ENCODE measurements at places on chromosomes 7 and 10.
A peak's percentile ranks its signal among the peaks of the same experiment; 100 is the strongest.

DNA sequence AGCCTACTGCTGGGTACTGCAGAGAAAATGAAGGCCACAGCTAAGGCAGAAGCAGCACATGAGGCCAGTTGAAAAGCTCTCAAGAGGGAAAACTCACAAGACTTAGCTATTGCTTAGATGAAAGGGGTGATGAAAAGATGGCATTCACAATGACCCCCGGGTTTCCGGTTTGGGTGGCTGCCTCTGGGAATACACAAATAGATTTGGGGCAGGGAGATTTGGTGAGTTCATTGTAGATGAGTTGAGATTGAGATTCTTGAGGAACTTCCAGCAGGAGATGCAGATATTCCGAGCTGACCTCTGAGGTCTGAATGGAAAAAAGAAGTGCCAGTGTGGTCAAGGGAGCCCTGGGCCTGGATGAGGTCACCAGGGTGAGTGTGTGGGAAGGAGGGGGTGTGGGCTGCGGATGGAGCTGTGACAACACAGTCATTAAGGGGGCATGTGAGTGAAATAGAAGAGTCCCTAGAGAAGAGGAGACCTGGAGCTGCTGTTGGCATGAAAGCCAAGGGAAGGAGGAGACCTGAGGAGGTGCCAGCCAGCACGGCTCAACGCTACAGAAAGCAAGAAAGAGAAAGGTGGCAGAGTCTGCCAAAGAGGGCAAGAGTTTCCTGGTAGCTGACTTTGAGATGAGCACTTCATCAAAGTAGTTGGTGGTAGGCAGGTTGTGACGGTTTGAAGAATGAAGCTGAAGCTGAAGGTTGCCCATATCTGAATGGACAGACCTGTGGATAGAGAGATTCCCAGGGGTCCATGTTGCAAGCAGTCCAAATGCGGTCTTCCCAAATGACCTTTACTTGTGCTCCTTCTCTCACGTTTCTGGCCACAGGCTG lies 43.7 kb downstream of the HIF1AN start:
- H3K27ac ChIP-seq = no peak overlapping the region
- peaks cover 6% of the 10 kb centered on the region for H3K36me3 ChIP-seq
- no peak for DNase-seq
- no peak overlapping the region for H3K4me3 ChIP-seq
- no peaks in the 10 kb centered on the region for H3K4me1 ChIP-seq
- H3K27me3 ChIP-seq = peaks cover 63% of the 10 kb centered on the region

GRCh38 chr7:151769188-151769821 lies 107.6 kb downstream of the PRKAG2 start:
- no peaks in the 10 kb centered on the region for H3K27me3 ChIP-seq
- DNase-seq = no peak
- peak overlapping the region; percentile 92 for H3K4me3 ChIP-seq
- peak overlapping the region; percentile 96 for H3K27ac ChIP-seq
- peaks cover 30% of the 10 kb centered on the region for H3K4me1 ChIP-seq

DNA sequence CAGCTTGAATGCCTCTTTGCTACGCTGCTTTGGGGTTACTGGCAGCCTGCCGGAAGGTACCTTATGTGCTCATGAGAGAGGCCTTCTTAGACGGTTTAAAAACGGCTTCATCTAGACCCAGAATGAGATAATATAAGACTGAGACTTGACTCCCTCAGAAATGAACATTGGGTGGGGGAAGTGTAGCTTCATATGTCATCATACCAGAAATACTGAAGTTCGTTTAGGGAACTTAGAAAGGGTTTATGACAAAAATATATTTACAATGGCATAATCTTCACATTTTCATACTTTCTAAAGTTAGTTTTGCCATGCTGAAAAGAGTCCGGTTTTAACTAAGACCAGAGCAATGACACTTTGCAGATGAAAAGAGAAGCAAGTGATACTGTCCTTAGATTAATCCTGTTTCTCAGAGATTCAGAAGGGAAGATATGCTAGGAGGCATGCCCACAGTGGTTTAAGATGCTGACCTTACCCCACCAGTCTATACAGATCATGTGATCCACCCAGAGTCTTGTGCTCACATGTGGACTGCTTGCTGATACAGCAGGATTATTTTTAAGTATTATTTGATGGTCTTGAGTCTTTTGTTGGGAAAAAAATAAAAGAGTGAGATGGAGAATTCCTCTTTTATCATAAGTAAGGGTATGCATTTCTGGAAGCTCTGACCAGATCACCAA lies 40.8 kb upstream of the HGF start:
- H3K4me1 ChIP-seq = no peaks in the 10 kb centered on the region
- no peak for DNase-seq
- H3K27ac ChIP-seq = no peak overlapping the region

GRCh38 chr7:23746629-23747028 lies 36.6 kb downstream of the STK31 start:
- H3K4me3 ChIP-seq = no peak overlapping the region
- H3K27me3 ChIP-seq = no peaks in the 10 kb centered on the region
- H3K36me3 ChIP-seq = peaks cover 3% of the 10 kb centered on the region
- no peaks in the 10 kb centered on the region for H3K4me1 ChIP-seq
- DNase-seq = no peak
- H3K27ac ChIP-seq = no peak overlapping the region

DNA sequence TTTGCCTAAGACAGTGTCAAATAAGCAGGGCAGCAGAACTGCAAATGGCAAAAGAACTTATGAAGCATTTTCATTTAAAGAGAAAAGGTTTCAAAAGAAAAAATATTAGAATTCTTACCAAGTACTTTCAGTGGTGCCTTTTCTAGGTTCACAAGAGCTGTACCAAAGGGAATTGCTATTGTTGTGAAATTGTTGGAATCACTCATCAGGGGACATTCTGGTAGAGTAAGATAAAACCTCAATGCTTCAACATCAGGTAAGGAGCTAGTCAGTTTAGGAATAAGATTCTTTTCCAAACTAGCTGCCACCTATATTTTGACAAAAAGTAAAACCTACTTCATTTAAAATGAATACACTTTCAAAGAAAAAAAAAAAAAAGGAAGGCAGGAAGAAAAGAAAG lies 85.0 kb downstream of the HERC4 start:
- no peaks in the 10 kb centered on the region for H3K27me3 ChIP-seq
- H3K4me1 ChIP-seq = peaks cover 13% of the 10 kb centered on the region
- DNase-seq = no peak
- peaks cover 7% of the 10 kb centered on the region for H3K36me3 ChIP-seq

DNA sequence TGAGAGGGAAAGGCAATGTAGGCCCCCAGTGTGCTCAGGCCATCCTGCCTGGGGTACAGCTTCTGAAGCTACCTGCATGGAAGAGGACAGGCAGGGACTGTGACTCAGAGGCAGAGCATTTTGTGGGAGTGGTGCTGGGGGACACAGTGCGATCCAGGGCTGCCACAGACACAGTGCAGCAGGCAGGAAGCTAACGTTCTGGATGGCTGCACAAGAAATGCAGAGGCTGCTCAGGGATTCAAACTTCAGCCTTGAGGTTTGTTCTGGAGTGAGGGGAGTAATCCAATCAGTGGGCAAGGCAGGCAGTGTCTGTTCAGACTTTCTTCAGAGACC lies 648.0 kb upstream of the IGFBP3 start:
- H3K4me3 ChIP-seq = no peak overlapping the region
- no peak for DNase-seq
- no peaks in the 10 kb centered on the region for H3K36me3 ChIP-seq

DNA sequence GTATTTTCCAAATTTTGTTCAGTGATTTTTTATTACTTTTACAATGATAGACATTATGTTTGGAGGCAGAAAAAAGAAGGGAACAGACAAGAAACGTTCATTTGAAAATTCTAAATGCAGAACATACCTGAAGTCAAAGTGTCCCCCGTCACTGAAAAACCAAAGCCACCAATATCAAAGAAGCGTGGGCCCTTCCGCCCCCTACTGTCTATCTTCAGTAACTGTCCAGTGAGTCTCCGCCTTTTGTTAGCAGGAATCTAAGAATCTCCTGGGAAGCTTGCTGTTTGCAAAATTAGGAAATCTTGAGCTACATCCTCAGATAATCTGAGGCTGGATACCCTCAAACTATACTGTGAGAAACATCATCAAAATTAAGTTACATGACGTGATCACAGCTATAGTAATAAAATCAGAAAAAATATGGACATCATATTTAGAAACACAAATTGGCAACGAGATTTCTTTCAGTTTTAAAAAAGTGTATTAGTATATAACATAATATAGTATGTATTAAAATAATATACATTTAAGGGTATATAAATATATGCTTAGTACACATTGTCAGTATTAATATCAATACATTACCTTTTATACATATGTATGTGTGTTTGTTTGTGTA lies 169.3 kb upstream of the AKR1E2 start:
- no peak overlapping the region for H3K27ac ChIP-seq
- peak; percentile 26 for DNase-seq
- H3K27me3 ChIP-seq = peaks cover 13% of the 10 kb centered on the region
- H3K4me1 ChIP-seq = peaks cover 11% of the 10 kb centered on the region

DNA sequence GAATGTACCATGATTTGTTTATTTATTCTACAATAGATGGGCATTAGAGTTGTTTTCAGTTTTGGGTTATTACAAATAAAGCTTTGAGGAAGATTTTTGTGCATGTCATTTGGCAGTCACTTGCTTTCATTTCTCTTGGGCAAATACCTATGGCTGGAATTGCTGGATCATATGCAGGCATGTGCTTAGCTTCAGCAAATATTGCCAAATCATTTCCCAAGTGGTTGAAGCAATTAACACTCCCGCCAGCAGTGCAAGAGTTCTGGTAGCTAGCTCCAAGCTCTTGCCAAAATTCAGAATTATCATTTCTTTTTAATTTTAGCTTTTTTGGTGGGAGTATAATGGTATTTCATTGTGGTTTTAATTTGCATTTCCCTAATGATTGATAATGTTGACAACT lies 32.9 kb upstream of the PCBD1 start:
- no peak overlapping the region for H3K27ac ChIP-seq
- no peaks in the 10 kb centered on the region for H3K36me3 ChIP-seq
- H3K4me1 ChIP-seq = peaks cover 4% of the 10 kb centered on the region
- peaks cover 35% of the 10 kb centered on the region for H3K27me3 ChIP-seq

DNA sequence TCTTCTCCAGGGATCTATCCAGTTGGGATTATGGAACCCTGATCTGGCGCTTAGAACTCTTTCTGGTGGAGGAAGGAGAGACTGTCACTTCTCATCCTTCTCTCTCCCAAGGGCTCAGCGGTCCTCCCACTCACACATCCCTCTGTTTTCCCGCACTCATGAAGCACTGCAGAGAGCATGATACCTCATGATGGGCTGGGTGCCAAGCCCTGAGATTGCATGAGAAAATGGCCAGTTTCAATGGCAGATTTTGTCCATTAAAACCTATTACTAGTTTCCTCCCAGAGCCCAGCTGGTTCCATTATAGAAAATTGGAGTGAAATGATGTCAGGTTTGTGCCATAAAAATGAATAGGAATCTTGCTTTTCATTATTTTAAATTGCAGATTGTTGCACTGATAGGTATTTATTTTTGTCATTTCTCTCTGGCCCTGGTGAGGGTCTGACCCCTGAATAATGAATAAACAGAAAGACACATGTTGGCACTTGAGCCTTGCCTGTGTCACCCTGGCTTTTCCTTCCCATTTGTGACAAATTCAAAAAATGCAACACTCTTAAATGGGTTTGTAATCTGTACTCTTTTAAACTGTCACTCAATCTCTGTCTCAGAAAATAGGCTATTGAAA lies 1151.1 kb downstream of the TYW1 start:
- H3K4me3 ChIP-seq = no peak overlapping the region
- no peak overlapping the region for H3K27ac ChIP-seq
- H3K27me3 ChIP-seq = no peaks in the 10 kb centered on the region
- H3K36me3 ChIP-seq = no peaks in the 10 kb centered on the region

- H3K27ac ChIP-seq = no peak overlapping the region
- no peak for DNase-seq
- H3K4me1 ChIP-seq = peaks cover 18% of the 10 kb centered on the region
- no peak overlapping the region for H3K4me3 ChIP-seq
These were observed 54.1 kb downstream of the TCF7L2 start for GRCh38 chr10:113004069-113004618.

DNA sequence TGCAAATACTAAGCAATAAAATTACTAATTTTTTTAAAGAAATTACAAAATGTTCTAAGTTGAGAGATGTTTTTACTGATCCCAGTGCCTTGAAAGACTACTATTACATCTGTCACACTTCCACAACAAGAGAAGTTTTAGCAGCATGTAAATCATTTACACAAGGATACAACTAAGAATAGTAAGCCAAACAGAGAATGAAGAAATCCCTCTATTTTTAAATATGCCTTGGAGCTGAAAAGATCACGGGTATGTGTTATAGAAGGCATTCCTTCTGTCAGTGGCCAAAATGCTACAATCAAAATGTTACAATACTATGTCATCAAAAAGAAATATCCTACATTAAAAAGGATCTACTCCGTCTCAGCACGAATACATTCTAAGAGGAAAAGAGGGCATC lies 52.6 kb downstream of the LARP4B start:
- DNase-seq = no peak
- no peak overlapping the region for H3K27ac ChIP-seq
- peaks cover 16% of the 10 kb centered on the region for H3K36me3 ChIP-seq

- H3K27ac ChIP-seq = no peak overlapping the region
- H3K27me3 ChIP-seq = peaks cover 52% of the 10 kb centered on the region
- DNase-seq = no peak
- H3K4me1 ChIP-seq = no peaks in the 10 kb centered on the region
- no peak overlapping the region for H3K4me3 ChIP-seq
These were observed 34.6 kb upstream of the HECW1 start for GRCh38 chr7:43077732-43078391.

- no peak overlapping the region for H3K27ac ChIP-seq
- H3K36me3 ChIP-seq = peaks cover 4% of the 10 kb centered on the region
- no peaks in the 10 kb centered on the region for H3K27me3 ChIP-seq
- DNase-seq = no peak
- peaks cover 24% of the 10 kb centered on the region for H3K4me1 ChIP-seq
These were observed 19.0 kb downstream of the ACTA2 start for GRCh38 chr10:88933564-88933963.

GRCh38 chr7:17010637-17011300 lies 129.0 kb upstream of the AGR3 start:
- H3K4me3 ChIP-seq = peak overlapping the region; percentile 60
- peaks cover 31% of the 10 kb centered on the region for H3K4me1 ChIP-seq
- no peak for DNase-seq
- H3K27me3 ChIP-seq = no peaks in the 10 kb centered on the region

- no peaks in the 10 kb centered on the region for H3K36me3 ChIP-seq
- H3K4me3 ChIP-seq = no peak overlapping the region
These were observed 233.8 kb downstream of the TCERG1L start for GRCh38 chr10:131077724-131078123.

All from T-helper 17 cell (primary cell).